Kidney epithelial cell (primary cell): ENCODE measurements at places on chromosomes 2 and 18. TPM values are rescaled to one million over a fixed set of nuclear protein-coding genes. Genes with fewer than 3 reads are reported as not detected.

DNA sequence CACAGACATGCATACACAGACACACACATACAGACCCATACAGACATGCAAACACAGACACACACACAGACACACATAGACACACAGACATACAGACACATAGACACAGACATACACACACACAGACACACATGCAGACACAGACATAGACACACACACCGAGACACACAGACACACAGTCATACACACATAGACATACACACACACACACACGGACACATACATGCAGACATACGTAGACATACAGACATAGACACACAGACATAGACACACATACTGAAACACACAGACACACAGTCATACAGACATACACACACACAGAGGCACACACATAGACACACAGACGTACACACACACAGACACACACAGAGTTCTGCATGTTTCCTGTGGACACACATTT lies 26.9 kb downstream of the INHBB start:
- DNase-seq, result no peak

Gene SCN9A
- 7.2 and 8.1 TPM in 2 replicates for total RNA-seq

DNA sequence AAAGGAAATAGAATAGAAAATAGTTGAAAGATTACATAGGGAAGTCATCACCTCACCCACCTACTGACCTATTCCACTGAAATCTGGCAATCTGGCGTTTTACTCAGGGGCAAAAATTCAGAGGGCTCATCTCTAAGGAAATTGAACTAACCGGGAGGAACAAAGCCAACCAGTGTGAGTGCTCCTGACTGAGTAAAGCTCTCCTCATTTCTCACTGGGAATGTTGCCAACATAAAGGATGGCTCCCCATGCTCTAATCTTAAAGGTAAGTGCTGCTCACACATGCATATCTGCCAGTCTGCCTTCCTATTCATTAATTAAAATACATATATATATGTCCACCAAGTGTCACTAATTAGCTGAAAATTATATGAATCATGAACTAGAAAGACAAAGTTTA lies 13.5 kb upstream of the DOK6 start:
- DNase-seq, result no peak

DNA sequence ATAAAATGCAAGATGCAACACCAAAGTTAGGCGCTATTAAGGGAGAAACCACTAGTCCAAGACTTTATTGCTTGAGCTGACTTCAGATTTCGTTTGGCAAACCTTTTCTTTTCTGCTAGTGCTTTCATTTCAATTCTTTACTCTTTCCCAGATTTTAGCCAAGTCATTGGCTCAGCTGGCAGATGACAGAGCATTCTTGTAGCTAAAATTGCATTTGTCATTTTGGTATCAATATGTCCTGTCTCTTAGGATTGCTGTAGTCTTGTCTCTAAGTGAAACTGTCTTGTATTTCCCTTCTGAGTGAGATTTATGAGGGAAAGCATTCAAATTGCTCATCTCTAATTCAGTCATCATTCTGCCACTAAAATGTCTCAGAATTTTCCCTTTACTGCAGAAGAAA lies 335.1 kb downstream of the METTL4 start:
- no peak for DNase-seq

DNA sequence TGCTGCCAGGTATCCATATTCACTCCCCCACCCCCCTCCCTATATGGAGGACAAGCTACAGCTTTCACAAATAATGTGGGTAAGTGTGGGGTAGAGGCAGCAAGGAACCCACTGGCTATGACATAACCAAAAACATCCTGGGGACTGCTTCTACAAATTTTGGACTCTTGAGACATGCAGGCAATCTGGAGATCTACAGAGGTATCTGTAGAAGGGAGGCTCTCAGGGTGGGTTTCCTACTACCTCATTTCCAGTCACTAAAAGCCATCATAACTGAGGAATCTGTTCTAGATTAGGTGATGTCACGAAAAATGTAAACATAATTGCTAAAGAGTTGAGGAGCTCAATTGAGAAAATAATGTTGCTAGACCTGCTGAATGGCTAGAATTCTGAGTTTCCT lies 46.8 kb upstream of the WIPF1 start:
- DNase-seq, result no peak

GRCh38 chr2:64608867-64609226 lies 44.9 kb downstream of the SERTAD2 start:
- DNase-seq, result no peak

- DNase-seq, result no peak
These were observed 447.5 kb upstream of the SLC14A2 start for GRCh38 chr18:45167631-45168280.

DNA sequence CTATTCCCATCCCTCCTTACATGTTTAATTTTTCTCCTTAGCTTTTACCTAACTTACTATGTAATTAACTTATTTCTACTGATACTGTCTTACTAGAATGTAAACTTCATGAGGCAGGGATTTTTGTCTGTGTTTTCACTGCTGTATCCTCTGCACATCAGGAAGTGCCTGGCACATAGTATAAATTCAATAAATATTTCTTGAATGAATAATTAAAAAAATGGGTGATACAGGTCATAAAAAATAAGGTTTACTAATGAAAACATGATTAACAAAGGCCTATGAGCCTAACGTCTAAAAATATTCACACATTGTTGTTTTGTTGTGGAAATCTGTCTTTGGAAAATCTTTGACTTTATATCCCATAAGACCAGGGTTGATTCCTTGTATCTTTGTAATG lies 4.5 kb downstream of the RBKS start:
- no peak for DNase-seq

GRCh38 chr18:57075716-57076400 lies 71.0 kb upstream of the BOD1L2 start:
- DNase-seq, result no peak

GRCh38 chr2:180191432-180192124 lies 184.5 kb upstream of the CWC22 start:
- no peak for DNase-seq

- DNase-seq, result no peak
These were observed 7.9 kb upstream of the PDCL3 start for GRCh38 chr2:100554798-100555407.

Gene COX7A2L
- total RNA-seq, result 240 and 250 TPM in 2 replicates

DNA sequence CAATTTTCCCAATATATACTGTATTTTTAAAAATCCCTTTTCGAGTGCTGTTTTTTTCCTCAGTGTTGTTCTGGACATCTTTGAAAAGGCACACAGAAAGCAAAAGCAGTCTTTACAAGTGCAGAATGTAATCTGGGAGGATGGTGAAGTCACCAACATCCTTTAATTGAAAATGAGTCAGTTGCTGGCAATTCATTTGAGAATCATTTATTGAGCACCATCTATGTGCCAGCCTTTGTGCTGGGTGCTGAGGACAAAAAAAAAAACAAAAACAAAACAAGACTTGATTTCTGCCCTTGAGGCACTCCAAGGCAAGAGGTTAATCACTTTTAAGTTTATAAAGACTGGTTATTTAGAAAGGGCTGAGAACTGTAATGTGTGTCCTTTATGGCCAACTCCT lies 46.7 kb upstream of the ACVR1 start:
- no peak for DNase-seq

Gene FIGN
- total RNA-seq, result 1.8 and 2.9 TPM in 2 replicates

GRCh38 chr2:37468170-37468569 lies 123.7 kb downstream of the QPCT start:
- no peak for DNase-seq
